ENCODE measurements at places on chromosomes 3 and 15.

DNA sequence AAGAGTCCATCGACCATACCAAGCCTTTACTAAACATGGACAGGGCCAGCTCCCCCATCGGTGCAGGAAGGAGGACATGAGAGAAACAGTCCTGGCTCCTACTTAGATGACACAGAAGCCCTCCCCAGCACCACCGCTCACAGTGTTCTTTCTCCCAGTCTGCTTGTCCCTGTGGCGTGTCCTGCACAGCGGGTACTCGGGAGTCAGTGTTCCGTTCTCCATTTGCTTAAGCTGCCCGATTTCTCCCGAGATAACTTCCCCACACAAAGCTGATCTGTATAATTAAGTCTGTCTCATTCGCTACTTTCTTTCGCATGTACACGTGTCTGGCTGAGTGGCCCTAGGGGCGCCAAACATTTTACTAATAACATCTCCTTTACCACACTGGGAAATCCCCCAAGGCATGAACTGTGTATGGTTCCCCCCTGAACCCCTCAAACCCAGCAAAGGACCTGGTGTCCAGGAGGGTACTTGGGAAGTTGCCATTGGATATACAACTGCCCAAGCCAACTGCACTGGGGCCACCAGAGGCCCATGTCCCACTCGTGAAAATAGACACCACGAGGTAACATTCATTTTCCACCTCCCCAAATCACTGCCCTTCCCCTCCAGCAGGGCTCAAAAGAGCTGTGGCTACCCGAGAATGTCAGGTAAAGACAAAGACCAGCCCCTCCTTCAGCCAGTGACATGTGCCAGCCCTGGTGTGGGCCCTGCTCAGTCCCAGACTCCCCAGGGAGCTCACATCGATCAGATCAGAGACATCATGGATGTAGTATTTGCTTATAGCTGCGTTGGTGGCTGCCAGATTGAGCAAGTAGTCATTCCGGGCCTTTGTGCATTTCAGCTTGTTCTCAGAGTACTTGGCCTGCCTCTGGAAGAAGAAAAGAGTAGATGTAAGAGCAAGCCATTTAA is 96.5 kb upstream of the RAD18 start:
- DNase-seq: no peak

GRCh38 chr3:125212091-125212508 is 448 bp downstream of the SLC12A8 start:
- DNase-seq: no peak

DNA sequence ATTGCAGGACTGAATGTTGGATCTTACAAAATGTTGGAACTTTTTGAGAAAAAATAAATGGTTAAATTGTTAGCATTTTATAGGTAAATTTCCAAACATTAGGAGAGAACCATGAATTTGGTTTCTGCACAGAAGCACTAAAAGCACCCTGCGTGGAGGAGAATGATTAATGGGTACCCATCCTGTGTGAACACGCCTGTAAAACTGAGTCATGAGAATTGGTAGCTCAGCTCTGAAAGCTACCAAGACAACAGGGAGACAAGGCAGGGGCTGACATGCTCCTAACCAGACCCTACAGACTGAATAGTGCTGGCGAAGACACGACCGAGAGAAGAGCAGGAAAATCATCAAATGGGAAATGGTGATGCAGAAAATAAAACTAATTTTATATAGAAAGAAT is 32.4 kb upstream of the MTMR10 start:
- no peak for DNase-seq

DNA sequence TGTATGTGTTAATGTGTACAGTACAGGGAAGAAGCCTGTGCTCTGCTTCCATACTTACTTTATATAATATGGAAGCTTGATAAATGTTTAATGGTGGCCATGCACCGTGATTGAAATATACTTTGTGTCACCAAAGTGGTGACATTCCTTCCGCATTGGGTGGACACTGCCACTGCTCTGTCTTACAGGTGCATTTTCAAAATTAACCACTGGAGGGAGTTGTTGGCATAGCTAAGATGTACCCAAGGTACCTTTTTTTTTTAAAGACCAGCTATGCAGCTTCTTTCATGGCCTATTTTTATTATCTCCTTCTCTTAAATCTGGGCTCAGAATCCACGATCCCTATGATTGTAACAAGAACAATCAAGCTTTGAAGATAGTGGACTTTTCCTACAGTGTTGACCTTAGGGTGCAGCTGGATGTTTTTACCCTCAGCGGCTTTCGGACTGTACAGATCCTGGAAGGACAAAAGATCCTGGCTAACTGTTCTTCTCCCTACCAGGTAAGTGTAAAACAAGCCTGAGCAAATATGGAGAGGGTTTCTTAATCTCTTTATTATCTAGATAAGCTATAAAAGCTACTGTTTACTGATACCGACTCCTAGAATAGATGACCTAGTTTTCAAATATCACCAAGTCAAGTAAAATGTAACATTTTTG is 21.6 kb upstream of the PAK6 start:
- DNase-seq: peak; percentile 42

DNA sequence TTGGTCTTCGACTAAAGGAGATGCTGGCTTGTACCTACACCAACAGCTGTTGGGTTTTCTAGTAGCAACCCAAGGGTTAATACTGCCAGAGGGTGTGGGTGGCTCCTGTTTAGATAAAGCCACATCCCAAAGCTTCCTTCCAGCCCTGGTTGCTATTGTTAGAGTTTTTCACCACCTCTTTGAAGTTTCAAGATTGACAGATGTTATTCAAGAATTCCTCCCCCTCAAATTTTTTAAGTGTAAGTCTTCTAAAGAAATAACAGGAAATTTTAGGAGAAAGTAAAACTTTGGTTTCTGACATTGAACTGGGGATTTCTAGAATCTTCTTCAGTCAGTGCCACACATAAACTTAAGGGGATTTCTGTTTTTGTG is 60.9 kb downstream of the TGFBR2 start:
- DNase-seq: no peak

GRCh38 chr15:75455424-75455981 is 4.0 kb upstream of the SIN3A start:
- DNase-seq: no peak

GRCh38 chr15:83926116-83926515 is 272.2 kb downstream of the ADAMTSL3 start:
- DNase-seq: no peak

GRCh38 chr3:134067531-134068161 is 37.9 kb upstream of the SLCO2A1 start:
- DNase-seq: no peak

- no peak for DNase-seq
Observed at GRCh38 chr15:76253691-76254473, 57.4 kb downstream of the ETFA start.

- DNase-seq: no peak
Observed at GRCh38 chr15:72962054-72962702, 90.1 kb upstream of the NEO1 start.

- no peak for DNase-seq
Observed at GRCh38 chr3:23985747-23986544, 40.9 kb downstream of the NR1D2 start.

GRCh38 chr15:89785774-89786140 is 9.6 kb downstream of the MESP2 start:
- no peak for DNase-seq

- no peak for DNase-seq
Observed at GRCh38 chr3:157453824-157454223, 17.2 kb downstream of the PTX3 start.

DNA sequence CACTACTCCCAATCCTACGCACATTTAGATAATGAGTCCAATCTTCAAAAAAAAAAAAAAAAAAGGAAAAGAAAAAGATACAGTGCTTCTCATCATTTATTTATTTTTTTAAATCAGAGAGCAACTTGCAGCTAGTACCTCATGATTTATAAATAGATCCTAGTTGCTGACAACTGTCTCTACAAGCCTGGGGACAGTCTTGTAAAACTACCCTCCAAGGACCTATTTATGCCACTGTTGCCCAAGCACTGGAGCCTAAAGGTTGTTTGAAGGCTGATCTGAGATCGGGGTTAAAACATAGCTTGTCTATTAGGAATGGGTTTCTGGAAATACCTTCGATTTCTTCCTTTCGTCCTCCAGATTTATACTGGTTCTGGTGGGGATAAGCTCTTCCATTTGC is 14.7 kb downstream of the GABRR3 start:
- DNase-seq: no peak

DNA sequence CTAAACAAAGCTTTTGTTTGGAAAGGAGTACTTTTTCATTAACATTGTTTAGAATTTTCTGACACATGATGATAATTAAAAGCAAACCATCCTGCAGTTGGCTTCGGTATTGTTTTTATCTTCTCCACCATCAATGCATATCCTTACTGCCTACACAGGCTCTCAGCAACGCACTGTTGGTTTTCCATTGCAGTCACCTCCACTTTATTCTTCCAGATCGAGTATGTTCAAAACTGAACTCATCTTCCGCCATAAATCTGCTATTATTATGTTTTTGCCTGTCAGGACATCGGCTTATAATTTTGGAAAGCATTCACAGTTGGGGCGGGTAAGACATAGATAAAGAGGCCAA is 589 bp upstream of the SENP5 start:
- no peak for DNase-seq

GRCh38 chr3:39144748-39145380 is 8.5 kb downstream of the CSRNP1 start:
- no peak for DNase-seq

GRCh38 chr3:94069194-94069813 is 6.4 kb downstream of the NSUN3 start:
- DNase-seq: no peak

- DNase-seq: no peak
Observed at GRCh38 chr3:9806688-9807589, 3.1 kb upstream of the TTLL3 start.

DNA sequence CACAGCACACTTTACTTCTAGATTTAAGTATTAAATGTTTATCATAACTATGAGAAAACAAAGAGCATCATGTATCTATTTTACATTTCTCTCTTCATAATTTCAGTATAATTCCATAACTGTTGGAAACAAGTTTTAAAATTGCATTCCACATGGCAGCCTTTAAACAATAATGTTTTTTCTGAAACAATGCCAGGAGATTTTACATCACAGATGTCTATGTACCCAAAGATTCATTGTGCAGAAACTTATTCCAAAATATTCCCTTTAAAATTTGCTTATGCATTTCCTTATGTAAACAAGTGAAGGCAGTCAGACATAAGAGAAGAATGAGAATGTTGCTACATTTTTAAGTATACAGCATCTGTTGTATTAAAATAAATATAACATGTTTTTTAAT is 324.9 kb upstream of the COL8A1 start:
- DNase-seq: peak; percentile 67

GRCh38 chr3:25781758-25782594 is 1.3 kb downstream of the NGLY1 start:
- no peak for DNase-seq

DNA sequence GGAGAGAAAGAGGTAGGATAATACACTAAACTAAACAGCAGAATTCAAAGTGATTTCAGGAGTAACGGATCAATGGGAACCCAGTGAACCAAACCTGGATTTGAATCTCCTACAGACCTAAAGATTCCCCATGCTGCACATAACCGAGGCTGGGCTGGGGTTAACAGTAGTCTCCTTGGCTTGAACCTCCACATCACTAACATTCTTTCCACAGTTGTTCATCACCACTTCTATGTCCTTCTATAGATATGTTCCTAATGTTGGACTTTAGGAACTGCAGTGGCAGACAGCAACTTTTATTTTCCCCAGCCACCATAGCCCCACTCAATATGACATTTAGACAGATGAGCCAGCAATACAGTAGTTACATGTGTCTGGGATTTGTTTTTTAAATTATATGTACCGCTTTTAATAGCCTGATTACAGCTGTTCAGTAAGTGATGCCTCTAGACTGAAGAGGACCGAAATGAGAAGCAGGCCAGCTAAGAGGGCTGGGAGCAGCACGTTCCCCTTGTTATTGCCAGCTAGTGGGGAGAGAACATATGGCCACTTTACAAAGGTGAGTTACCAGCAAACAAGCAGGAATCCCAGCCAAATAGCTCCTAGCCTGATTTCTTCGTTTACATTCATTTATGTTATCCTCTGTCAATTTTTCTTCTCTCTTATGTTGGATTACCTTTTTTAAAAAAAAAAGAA is 472.6 kb upstream of the CDIN1 start:
- DNase-seq: no peak

GRCh38 chr3:96977671-96978070 is 163.3 kb downstream of the EPHA6 start:
- DNase-seq: no peak

- DNase-seq: no peak
Observed at GRCh38 chr15:70863450-70864218, 9.7 kb upstream of the LARP6 start.

DNA sequence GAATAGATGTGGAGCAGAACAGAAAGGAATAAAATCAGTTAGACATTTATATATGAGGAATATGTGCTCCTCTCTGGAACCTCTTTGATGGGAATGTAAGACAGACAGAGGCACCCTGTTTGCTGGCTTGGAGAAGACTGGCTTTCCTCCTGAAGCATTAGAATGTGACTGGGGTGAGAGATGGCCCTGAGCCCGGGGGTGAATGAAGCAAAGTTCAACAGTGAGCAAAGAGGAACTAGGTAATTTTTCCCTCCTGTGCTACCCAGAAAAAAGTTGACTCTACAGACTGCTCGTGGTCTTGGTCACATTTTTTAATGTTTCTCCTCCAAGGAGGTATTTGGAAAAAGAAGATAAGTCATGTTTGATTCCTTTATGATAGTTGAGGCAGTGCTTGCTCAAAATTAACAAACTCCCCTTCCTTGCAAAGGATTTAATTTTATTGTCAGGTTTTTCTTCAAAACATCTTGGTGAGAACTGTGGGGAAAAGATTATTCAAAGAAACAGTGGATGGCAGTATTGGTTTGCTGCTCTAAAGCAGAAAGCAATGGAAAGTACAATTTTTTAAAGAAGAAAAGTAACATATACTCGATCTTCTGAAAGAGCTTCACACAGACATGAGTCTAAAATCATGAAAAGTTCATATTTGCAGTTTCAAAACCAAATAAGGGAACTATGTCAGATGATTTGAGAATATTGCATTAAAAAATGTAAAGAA is 370.4 kb upstream of the CDIN1 start:
- no peak for DNase-seq

DNA sequence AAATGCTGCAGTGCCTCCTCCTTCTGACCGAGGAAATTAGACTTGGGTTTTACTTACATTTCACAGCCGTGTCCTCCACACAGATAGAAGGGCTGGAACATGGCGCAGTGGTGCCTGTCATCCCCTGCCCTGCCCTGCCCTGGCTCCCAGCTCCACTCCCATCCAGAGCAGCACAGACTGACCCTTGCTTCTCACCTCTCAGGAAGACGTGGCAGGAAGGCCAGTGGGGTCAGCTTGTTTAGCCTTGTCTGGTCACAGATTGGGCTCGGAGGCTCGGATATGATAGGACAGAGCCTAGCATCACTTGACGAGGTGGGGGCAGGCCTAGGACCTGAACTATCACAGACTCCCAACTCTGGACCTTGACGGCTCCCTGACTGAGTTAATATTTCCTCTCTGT is 88.5 kb downstream of the LINGO1 start:
- no peak for DNase-seq

- DNase-seq: no peak
Observed at GRCh38 chr3:150540297-150540696, 6.0 kb downstream of the SERP1 start.

- no peak for DNase-seq
Observed at GRCh38 chr3:124611520-124611919, 118.7 kb upstream of the UMPS start.

Measured in glomerular endothelial cell (primary cell).